H4 (cell line): ENCODE measurements at places on chromosomes 16 and 17.
A peak's percentile ranks its signal among the peaks of the same experiment; 100 is the strongest.

DNA sequence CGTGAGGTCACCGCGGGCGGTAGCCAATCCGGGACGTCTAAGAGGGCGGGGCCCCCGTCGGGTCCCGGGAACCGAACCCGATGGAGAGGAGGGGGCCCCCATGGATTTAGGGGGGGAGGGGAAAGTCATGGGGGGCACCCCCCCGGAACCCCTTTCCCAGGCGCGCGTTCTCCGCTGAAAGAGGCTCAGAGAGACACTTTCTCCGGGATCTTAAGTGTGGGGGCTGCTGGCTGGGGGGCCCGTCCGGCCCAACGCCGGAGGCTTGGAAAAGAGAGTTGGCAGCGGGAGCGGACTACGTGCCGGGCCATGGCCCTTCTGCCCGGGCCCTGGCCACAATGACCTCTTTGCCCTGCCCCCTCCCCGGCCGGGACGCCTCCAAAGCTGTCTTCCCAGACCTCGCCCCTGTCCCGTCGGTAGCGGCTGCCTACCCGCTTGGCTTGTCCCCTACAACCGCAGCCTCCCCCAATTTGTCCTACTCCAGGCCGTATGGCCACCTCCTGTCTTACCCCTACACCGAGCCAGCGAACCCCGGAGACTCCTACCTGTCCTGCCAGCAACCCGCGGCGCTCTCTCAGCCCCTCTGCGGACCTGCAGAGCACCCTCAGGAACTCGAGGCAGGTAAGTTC, at the start of gene DLX4:
TSS of gene DLX4 (plus strand) at position 57 of the 626 bp plus-strand sequence. CDS start at position 336, 279 bp downstream.
- no peak for DNase-seq

GRCh38 chr17:12640364-12640763, 25.3 kb upstream of the MYOCD start:
- no peak for DNase-seq

GRCh38 chr16:80974649-80975376, 31.9 kb downstream of the CMC2 start:
- no peak for DNase-seq

DNA sequence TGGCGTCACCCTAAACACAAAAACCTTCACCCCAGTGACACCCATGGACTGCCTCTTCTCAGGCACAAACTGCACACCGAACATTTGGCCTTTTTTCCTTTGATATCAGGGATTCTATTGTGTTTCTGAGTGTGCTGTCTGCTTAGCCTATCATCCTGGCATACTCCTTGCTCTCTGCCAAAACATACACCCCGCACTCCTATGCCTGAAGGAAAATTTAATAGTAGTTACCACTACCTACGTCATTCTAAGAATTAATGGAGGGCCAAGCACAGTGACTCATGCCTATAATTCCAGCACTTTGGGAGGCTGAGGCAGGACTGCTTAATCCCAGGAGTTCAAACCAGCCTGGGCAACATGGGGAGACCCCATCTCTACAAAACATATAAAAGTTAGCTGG, 19.9 kb upstream of the SLFN13 start:
- DNase-seq, result no peak

DNA sequence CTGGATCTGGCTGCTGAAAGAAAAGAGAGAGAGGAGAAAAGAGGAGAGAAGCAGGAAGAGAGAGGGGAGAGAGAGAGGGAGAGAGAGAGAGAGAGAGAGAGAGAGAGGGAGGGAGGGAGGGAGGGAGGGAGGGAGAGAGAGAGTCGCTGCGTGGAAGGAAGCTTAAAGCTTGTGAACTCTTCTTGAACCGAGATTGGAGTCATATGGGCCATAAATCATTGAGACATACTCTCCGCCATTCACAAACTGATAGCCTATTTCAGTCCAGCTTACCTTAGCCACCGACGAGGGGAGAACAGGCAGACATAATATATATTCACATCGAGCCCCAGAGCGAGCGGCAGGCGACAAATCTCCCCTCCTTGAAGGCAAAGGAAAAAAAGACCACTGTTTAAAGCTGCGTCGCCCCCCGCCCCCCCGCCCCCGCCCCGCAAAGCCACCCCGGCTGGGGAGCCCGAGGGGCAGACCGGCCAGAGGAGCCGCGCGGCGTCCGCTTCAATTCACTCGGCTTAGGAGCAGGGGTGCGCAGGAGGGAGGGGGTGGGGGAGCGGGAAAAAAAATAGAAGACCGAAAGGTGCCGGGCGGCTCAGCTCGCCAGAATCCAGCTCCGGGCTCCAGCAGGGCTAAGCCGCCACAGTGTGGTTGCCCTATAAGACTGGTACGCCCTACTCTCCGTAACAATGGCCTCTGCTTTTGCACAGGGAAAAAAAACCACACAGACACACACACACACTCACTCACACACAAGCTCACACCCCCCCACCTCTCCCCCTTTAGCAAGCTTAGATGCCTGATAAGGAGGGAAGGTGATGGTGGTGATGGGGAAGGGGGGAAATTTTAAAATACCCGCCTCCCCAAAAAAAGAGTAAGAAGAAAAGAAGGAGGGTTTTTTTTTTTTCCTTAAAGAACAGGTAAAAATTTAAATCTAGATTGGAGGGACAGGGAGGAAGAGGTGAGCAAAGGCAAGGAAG, 10.6 kb upstream of the HOXB2 start:
- peak; percentile 93 for DNase-seq

DNA sequence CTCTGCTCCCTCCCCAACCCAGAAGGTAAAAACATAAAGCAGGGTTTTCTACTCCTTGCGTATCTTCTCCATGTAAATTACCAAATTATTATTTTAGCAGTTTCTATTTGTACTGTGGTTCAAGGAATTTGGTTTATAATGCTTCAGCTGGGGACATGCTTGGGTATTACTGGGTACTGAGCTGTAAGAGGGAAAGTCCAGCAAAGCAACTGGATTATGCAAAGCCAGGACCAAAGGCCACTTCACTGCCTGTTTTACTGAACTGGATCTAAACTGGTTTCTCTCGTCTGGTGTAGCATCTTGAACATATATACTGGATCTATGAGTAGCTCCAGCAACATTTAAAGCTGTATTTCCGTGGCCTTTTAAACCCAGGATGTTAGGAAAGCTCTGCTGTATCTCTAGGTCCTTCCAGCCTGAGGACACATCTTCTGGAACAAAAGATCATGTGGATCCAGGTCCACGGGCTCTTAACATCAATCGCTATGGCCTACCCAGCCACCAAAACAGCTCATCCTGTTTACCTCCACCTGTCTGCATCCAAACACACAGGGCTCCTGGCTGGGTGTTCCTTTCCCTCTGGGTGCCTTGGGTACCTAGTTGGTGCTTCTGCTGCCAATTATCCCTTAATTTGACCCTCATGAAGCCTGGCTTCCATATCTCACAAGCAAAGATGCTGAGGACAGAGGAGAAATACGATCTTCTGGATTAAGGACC, 7.2 kb downstream of the PMP22 start:
- no peak for DNase-seq

DNA sequence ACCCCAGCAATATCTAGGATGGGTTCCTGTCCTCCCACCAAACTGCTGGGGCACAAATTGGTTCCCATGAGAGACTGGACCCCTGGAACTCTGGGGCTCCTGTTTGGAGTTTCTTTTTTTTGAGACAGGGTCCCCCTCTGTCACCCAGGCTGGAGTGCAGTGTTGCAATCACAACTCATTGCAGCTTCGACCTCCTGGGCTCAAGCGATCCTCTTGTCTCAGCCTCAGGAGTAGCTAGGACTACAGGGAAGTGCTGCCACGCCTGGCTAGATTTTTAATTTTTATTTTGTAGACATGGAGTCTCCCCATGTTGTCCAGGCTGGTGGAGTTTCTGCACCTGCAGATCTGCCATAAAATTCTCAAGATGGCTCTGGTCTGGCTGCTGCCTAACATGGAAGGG, 56.3 kb upstream of the BRD7 start:
- no peak for DNase-seq

DNA sequence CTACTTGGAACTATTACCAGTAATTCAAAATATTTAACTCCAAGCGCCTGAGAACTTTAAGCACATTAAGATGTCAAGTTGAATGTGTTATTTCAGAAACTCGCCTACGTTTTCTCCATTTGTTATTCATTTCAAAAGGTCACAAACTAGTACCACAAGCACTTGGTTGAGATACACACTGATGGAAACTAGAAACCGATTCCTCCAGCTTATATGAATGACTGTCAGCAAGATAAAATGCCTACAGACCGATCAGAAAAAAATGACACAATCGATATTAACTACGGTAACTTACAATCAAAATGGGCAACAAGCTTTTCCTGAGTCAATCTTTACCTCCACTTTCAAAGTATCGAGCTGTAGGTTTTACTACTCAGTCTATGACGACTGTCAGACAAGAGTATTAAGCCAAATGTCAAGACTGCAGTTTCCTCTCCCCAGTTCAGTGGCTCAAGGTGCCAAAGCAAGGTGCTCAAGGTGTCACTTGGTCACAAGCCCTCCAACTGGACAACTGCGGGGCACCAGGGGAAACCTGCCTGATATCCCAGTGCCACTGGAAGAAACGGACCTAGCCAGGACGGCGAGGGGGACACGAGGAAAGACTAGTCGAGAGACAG, 678 bp downstream of the SRP68 start:
- DNase-seq, result no peak
